Articular chondrocyte of knee joint (primary cell): ENCODE measurements at places on chromosomes 5 and 9. TPM values are rescaled to one million over a fixed set of nuclear protein-coding genes. Genes with fewer than 3 reads are reported as not detected.

Gene CCDC152
- total RNA-seq: 0.78 and 1.1 TPM in 2 replicates

Gene FOXI1
- total RNA-seq: not detected in 2 replicates

Gene SMIM3
- total RNA-seq: 37.1 and 50.4 TPM in 2 replicates

Gene LRRC19
- total RNA-seq: under 0.01 TPM in 1 of 2 replicates, not detected in the other

Gene CCDC183
- 0.26 and 0.32 TPM in 2 replicates for total RNA-seq
